ENCODE measurements at places on chromosomes 4 and X.

GRCh38 chr4:55554453-55555030 is 7.8 kb upstream of the CLOCK start:
- no peak for DNase-seq

- no peak for DNase-seq
Measured at GRCh38 chr4:82697561-82697960, 101.0 kb downstream of the SCD5 start.

DNA sequence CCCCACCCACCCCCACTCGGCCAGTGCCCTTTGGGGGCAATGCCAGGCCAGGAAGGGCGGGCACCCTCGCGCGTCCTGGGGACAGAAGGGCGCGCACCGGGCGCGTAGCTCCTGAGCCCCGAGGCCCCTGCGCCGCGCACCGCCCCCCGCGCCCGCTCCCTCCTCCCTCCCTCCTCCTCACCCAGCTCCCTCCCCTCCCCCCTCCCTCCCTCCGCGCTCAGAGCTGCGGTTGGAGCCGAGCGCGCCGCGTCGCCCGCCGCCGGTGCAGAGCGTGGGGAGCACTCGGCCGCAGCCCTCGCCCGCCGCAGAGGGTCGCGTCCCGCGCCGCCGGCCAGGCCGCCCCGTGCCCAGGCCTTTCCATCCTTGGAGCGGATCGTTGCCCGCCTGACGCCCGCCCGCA is at the start of gene ATP2B3:
TSS of gene ATP2B3 (plus strand) at position 220 of the 400 bp plus-strand sequence. CDS start 18,606 bp downstream, outside the sequence.
- peak; percentile 47 for DNase-seq

DNA sequence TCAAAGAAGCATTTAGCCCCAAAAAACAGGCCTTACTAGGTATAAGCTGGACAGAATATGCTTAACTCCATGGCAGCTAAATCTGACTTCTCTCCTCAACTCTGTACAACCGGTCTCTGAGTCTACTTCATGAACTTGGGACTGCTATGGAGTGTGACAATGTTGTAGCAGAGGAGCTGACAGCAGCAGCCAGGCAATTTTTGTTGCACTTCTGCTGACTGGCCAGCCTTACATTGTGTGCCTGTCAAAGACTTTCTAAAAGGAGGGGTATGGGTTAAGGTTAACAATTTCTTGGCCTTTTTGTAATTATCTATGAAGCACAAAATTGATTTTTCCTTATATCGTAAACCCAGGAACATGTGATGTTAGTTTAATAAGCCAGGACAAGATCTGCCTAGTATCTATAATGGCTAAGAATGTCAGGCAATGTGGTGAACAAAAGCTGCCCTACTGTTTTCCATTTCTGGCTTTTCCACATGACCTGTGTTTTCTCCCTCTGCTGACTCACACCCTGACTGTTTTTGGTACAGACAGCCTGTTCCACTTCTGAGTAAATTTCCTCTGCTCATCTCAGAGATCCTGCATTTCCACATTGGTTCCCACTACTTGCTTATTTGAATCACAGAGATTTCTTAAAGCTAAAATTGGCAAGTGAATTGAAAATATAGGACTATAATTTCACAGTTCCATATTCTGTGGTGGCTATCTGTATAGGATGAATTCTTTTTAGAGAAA is 9.3 kb downstream of the NOX1 start:
- DNase-seq = no peak

DNA sequence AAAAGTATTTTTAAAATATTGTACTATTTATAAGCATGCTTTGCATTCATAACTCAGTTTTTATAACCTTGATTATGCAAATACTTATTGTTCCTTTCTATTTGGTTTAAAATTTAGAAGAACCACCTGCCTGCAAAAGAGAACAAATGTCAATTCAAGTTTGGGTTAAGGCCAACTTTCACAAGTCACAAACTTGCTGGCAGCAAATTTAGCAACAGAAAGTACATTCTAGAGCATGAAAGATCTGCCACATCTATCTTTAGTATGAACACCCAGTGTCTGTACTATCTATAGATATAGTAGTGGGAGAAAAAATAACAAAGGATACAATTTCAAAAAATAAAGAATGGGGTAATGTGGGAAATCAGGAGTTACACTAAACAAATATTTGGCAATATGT is 1014.2 kb downstream of the C4orf33 start:
- DNase-seq = no peak

DNA sequence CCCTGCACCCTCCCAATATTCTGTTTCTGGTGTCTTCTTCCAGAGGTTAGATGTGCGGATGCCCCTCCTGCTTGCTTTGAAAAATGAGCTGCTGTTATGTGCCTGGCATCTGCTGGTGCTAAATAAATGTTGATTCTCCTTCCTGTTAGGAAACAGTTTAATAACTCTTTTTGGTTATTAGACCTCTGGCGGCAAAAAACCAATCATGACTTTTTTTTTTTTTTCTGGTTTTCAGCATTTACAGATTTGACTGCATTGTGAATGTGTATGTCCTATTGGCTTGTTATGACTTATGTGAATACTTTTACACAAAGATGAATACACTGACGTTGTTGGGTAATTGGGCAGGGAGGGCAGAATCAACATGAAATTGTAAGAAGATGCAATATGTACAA is 13.6 kb upstream of the TMEM156 start:
- DNase-seq = no peak

DNA sequence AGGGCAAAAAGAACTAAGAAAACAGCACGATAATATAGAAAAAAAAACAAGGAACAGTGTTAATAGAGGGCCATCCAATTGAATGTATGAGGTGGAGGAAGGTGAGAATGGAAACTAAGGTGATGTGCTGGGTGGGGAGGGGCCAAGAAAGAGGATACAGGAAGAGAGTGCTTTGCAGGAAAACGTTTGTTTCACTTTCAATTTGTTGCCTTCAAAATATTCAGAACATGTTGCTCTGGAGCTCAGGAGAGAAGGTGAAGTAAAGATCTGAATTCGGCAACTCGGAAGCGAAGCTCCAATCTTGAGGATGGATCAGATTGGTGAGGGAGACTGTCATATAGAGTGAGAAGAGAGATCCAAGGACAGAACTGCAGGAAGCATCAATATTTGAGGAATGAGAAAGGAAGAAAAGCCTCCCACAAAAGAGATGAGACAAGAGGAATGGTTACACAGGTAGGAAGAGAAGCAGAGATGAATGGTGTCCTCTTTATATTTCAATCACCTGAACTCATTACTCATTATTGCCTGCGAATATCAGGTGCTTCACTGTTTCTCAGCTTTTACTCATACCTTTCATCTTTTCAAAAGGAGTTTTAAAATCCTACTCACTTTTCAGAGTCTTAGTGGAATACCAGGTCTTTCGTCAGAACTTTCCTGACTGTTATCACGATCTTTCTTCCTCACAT is 14.7 kb upstream of the SEC24D start:
- no peak for DNase-seq

DNA sequence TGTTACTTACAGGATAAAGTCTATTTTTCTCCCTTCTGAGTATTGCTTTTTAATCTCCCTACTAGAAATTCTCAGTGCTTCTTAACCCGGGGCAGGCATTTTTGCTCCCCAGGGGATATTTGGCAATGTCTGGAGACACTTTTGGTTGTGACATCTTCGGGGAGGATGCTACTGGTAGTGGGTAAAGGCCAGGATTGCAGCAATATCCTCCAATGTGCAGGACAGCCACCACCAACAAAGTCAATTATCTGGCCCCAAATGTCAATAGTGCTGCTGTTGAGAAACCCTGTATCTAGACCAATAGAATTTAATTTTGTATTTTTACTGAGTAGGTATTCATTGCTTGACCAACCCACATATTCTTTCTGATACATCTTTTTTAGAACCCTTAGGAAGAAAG is 669.5 kb upstream of the MAGEB2 start:
- DNase-seq = no peak

GRCh38 chrX:125398959-125399440 is 79.3 kb downstream of the TEX13C start:
- DNase-seq = no peak

- DNase-seq = no peak
Measured at GRCh38 chr4:43959976-43960375, 488.6 kb downstream of the KCTD8 start.

DNA sequence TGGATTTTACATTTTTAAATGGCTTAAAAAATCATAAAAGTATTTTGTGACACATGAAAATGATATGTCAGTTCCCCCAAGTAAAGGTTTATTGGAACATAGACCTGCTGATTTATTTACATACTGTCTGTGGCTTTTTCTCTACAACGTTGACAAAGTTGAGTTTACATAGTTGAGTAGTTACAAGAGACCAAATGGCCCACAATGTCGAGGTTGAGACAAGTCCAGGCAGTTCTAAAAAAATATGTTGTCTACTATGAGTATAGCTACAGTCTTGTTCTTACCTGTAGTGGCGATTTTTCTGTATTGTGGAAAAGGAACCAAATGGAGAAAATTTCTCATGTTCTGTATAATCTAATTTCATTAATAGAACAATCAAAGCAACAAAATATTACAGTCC is 163.2 kb downstream of the FRAS1 start:
- DNase-seq = no peak

- DNase-seq = no peak
Measured at GRCh38 chr4:186487726-186488125, 67.6 kb downstream of the MTNR1A start.

DNA sequence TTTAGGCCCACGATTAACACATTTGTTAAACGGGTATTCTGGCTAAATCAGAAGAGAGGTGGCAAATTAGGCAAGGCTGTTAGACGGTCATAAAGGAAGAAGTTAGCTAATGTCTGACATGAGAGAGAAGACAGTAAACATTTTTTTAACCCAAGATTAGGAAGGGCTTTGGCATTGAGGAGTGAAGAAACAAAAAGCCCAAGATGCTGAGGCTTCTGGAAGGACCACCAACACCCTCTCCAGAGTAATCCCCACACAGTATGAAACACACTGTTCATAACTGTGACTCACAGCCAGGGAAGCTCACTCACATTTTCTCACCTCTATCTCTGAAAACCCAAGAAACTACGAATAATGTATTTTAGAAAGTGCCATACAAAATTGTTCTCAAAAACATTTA is 127.6 kb downstream of the AMELX start:
- DNase-seq = no peak

- no peak for DNase-seq
Measured at GRCh38 chr4:151934766-151935165, 174.0 kb upstream of the GATB start.

- DNase-seq = no peak
Measured at GRCh38 chrX:111386077-111386476, 25.9 kb downstream of the DCX start.

GRCh38 chrX:9897761-9898161 is 69.4 kb upstream of the CLDN34 start:
- no peak for DNase-seq

DNA sequence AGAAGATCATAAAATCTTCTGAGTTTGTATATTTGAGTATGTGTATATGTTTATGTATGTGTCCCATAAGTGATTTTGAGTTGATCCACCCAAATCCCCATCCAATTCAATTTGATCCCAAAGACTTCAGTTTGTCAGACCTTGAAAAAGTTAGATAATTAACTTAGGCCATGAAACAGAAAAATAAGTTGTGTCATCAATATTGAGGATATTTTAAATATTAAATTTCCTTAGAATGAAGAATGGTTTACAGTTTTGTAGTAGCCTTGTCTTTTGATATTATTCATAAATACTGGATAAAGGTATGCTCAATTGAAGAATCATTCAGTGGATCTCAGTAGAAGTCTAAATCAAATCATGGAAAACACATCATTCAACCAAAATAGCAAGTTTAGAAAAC is 864.4 kb upstream of the INTU start:
- no peak for DNase-seq

DNA sequence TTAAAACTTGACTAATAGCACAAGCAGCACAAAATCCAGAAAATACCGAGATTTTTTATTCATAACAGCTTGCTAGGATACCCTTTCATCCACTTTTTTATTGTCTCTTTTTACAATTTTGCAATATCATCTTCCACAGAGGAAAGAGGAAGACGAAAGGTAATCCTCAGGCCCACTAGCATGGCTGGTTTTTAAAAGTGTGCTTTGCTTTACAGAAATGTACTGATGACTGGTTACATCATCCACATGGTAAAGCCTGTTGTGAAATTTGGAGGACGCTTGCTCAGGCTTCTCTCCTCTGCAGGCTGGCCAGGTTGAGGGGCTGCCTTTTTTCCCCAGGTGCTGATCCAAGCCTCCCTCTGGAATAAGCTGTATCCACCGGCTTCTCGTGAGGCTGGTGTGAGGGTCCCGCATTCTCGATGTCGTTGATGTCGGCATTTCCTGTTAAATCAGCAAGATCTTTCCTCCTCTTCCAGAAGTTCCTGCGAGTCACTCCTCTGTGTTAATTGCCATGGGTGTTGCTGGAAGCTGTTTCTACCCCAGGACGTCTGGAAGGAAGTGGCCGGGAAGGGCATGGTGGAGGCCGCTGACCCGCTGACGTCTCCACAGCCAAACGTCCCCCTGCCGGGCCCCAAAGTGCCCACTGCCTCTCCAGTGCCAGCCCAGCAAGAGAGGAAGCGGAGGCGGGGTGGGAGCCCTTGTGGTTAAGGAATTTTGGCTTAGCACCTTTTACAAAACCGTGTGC is 5.8 kb upstream of the DGKQ start:
- DNase-seq = no peak

GRCh38 chrX:107834275-107835201 is 8.9 kb downstream of the MID2 start:
- no peak for DNase-seq

GRCh38 chr4:152634110-152634760 is 45.6 kb downstream of the TMEM154 start:
- DNase-seq = no peak

GRCh38 chr4:89658701-89659024 is 178.3 kb downstream of the SNCA start:
- DNase-seq = no peak

- no peak for DNase-seq
Measured at GRCh38 chr4:169571435-169571834, 40.9 kb downstream of the NEK1 start.

DNA sequence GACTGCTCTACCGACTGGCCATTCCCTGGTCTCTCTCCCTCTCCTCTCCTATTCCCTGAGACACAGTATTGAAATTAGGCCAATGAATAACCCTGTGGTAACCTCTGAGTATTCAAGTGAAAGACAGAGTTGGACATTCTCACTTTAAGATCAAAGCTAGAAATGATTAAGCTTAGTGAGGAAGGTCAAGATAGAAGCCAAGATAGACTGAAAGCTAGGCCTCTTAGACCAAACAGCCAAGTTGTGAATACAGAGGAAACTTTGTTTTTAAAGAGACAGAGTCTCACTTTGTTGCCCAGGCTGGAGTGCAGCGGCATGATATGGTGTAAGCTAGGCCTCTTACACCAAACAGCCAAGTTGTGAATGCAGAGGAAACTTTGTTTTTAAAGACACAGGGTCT is 64.6 kb downstream of the KDM6A start:
- no peak for DNase-seq

GRCh38 chrX:82998163-82998562 is 509.9 kb upstream of the POU3F4 start:
- DNase-seq = no peak

DNA sequence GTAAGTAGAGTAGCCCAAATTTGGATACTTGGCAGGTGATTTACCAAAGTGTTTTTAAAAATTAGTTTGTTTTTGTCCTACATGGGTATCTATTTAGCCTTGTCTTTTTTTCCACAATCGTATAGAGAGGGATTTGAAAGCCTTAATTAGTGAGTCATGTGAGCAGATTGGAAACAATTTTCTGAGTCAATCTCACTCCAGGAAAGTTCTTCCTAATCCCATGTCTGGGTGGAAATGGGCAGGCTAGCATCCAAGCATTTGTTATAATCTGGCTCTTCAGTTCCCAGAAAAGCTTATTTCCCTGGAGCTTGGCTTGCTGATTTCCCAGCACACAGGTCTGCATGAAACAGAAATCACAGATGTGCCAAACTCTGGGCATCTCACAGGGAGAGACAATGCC is 426.9 kb upstream of the BOD1L1 start:
- no peak for DNase-seq

GRCh38 chrX:150934453-150934852 is 36.0 kb upstream of the CD99L2 start:
- no peak for DNase-seq

- DNase-seq = no peak
Measured at GRCh38 chr4:102402223-102402622, 56.9 kb upstream of the SLC39A8 start.
